Neural crest cell (in vitro differentiated cells): ENCODE measurements at places on chromosomes 5 and 9. TPM values are rescaled to one million over a fixed set of nuclear protein-coding genes. Genes with fewer than 3 reads are reported as not detected.

PCDH12 gene
- total RNA-seq, result 0.25 and 0.61 TPM in 2 replicates

PDE4D gene
- total RNA-seq, result 11.8 and 12.3 TPM in 2 replicates

CDH12 gene
- 0.07 TPM in 1 of 2 replicates, not detected in the other for total RNA-seq

GABRA6 gene
- total RNA-seq, result not detected in 2 replicates

PCDHGA4 gene
- total RNA-seq, result 0.56 and 0.93 TPM in 2 replicates

CD14 gene
- total RNA-seq, result 0.28 and 0.55 TPM in 2 replicates

TMEM171 gene
- total RNA-seq, result not detected in 2 replicates

KYAT1 gene
- total RNA-seq, result 17.7 and 17.9 TPM in 2 replicates

ZNF189 gene
- 23.6 and 24.0 TPM in 2 replicates for total RNA-seq

DCTN4 gene
- total RNA-seq, result 77.3 and 83.3 TPM in 2 replicates

ZCCHC10 gene
- 26.5 and 29.2 TPM in 2 replicates for total RNA-seq

BTNL9 gene
- not detected in 2 replicates for total RNA-seq

FOXI1 gene
- not detected in 2 replicates for total RNA-seq

SLC4A9 gene
- not detected in 2 replicates for total RNA-seq

RELL2 gene
- 6.5 and 6.9 TPM in 2 replicates for total RNA-seq

ACOT12 gene
- total RNA-seq, result not detected in 2 replicates

C5orf22 gene
- total RNA-seq, result 31.3 and 33.5 TPM in 2 replicates

ZNF608 gene
- 106 and 107 TPM in 2 replicates for total RNA-seq

STK32A gene
- total RNA-seq, result 0.28 and 0.61 TPM in 2 replicates

TMEM174 gene
- total RNA-seq, result not detected in 2 replicates

SOX30 gene
- not detected in 2 replicates for total RNA-seq

ZNF354B gene
- 24.8 and 25.9 TPM in 2 replicates for total RNA-seq

ARL14EPL gene
- total RNA-seq, result not detected in 2 replicates

PNPLA7 gene
- 1.8 and 2.2 TPM in 2 replicates for total RNA-seq

PCDHGA3 gene
- 0.16 and 0.33 TPM in 2 replicates for total RNA-seq

GAS1 gene
- total RNA-seq, result 23.3 and 24.6 TPM in 2 replicates

HK3 gene
- total RNA-seq, result not detected in 2 replicates

ASTN2 gene
- total RNA-seq, result 5.9 and 7.3 TPM in 2 replicates

BTNL8 gene
- total RNA-seq, result not detected in 2 replicates

PCDHA4 gene
- total RNA-seq, result 9.0 and 9.9 TPM in 2 replicates

S100Z gene
- total RNA-seq, result not detected in 2 replicates

PCDHGC5 gene
- 2.2 and 3.0 TPM in 2 replicates for total RNA-seq

CMYA5 gene
- total RNA-seq, result 0.44 and 0.73 TPM in 2 replicates

PCDHGB3 gene
- total RNA-seq, result 0.51 and 0.71 TPM in 2 replicates

TMEM215 gene
- 0.57 and 0.72 TPM in 2 replicates for total RNA-seq

ACTL7B gene
- not detected in 2 replicates for total RNA-seq

AK8 gene
- 0.96 and 1.3 TPM in 2 replicates for total RNA-seq

OBP2B gene
- total RNA-seq, result not detected in 2 replicates

FABP6 gene
- 1.3 and 1.5 TPM in 2 replicates for total RNA-seq

ACTBL2 gene
- total RNA-seq, result not detected in 2 replicates

NMRK1 gene
- 1.2 and 2.3 TPM in 2 replicates for total RNA-seq

CCL19 gene
- total RNA-seq, result not detected in 2 replicates

PCDHGA7 gene
- total RNA-seq, result 0.32 and 0.37 TPM in 2 replicates

FPGS gene
- total RNA-seq, result 64.6 and 69.9 TPM in 2 replicates

DMRT3 gene
- not detected in 2 replicates for total RNA-seq

FST gene
- total RNA-seq, result 4.0 and 7.2 TPM in 2 replicates
